Psoas muscle (tissue), 8 donors: ENCODE measurements at places on chromosomes 11 and 22. TPM values are rescaled to one million over a fixed set of nuclear protein-coding genes. Genes with fewer than 3 reads are reported as not detected.

Gene ZBTB16
- 132 TPM for total RNA-seq

Gene KRTAP5-7
- not detected for total RNA-seq

Gene BEST1
- total RNA-seq, result 1.4 TPM

Gene IL18
- total RNA-seq, result 66.4 TPM
